AG08396 (cell line): ENCODE measurements at places on chromosomes 6 and 20.
A peak's percentile ranks its signal among the peaks of the same experiment; 100 is the strongest.

- DNase-seq: no peak
These were observed 49.0 kb upstream of the HTR1E start for GRCh38 chr6:86888301-86888700.

- peak; percentile 22 for DNase-seq
These were observed 94.9 kb downstream of the RFX6 start for GRCh38 chr6:116971959-116972358.

GRCh38 chr6:28653876-28654275 lies 128.2 kb downstream of the GPX5 start:
- no peak for DNase-seq

GRCh38 chr6:155247618-155248007 lies 16.2 kb upstream of the CLDN20 start:
- DNase-seq: peak; percentile 84

- no peak for DNase-seq
These were observed 15.9 kb upstream of the ITPR3 start for GRCh38 chr6:33604941-33605854.

DNA sequence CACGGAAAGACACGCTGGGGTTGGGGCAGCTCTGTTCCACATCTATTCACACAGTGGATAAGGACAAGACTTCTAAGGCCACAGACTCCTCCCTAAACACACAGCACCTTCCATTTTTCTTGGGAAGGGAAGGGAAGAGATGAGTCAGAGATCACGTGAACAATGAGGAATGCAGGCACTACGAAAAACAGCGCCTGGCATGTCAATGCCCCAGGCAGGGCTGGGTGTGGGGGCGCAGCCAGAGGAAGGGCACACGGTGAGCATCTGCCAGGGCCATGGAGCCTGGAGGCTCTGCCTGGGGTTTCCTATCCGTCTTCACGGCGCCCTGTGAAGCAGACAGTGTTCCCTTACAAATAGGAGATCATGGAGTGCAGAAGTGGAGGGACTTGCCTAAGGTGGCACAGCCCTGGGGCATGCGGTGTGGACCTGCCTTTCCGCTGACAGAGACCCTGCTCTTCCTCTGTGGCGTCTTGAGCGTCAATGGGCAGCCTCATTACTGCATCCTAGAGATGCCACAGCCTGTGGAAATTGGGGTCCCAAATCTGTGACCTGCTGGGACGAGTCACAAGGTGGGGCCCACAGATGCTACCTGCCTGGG lies 15.4 kb downstream of the UNC93A start:
- DNase-seq: no peak

DNA sequence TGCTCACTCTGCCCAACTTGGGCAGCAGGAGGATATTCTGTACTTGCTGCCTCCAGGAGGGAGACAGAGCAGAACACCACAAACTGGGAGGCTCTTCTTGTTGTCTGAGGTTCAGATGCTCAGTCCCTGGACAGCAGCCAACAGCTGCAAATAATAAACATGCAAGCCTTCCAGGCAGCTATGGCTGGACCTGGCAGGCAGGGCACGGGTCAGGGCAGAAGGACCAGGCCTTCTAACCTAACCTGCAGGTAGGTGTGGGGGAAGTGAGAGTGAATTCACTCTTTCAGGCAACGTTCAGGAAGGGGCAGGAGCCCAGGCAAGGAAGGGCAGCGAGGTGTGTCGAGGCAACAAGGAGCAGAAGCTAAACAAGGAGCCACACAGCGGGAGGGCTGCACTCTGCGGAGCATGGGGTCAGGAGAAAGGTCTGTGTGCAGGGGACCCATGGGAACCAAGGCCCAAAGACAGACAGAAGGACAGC lies 31.5 kb downstream of the NINL start:
- DNase-seq: peak; percentile 60

DNA sequence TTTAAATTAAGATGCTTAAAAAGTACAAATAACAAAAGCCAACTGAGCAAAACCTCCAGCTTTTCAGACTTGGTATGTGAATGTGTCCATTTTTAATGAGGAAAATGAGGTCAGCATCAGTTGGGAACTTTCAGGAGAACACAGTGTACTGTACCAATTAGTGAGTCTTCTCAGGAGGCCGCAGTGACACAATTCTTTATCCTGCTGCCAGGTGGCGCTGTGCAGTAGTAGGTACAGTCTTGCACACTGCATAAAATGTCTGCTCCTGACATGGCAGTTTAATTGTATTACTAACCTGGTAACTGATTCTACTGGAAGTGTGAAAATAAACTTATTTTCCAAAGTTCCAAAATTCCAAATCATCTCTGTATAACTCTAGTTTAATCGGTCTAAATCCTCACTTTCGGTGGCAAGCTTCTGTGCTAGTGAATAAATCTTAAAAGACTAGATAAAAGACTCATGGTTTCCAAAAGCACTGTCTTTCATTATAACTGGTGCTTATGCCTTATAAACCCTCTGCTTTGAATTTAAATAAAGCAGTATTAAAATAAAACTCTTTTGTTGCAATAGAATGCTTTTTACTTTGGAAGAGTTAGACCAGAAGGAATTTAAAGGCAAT lies 214.8 kb upstream of the MMS22L start:
- peak; percentile 40 for DNase-seq
